Femur (tissue), 1 donor: ENCODE measurements at places on chromosomes 13 and 19.

GRCh38 chr19:43739439-43740235, 15.1 kb downstream of the SMG9 start:
- DNase-seq, result no peak

GRCh38 chr13:113653264-113654174, 4.5 kb downstream of the ATP4B start:
- DNase-seq, result peak; percentile 26

DNA sequence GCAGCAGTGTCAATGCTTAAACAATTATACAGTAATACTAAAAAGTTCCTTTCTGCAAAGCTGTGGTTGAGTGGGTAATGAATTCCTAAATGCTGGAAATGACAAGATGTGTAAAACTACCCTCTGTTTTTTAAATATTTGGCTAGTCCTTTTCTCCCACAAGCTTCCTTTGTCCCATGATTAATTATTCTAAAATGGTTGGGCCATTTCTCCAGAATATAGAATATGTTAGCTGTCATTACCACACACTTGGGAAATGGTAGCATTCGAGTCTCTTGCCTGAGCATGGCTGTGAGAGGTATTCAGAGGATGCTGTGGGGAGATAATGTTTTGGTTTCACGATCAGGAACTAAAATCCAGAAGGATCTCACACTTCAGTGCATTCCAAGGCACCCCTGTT, 1185.8 kb downstream of the UQCRFS1 start:
- no peak for DNase-seq

DNA sequence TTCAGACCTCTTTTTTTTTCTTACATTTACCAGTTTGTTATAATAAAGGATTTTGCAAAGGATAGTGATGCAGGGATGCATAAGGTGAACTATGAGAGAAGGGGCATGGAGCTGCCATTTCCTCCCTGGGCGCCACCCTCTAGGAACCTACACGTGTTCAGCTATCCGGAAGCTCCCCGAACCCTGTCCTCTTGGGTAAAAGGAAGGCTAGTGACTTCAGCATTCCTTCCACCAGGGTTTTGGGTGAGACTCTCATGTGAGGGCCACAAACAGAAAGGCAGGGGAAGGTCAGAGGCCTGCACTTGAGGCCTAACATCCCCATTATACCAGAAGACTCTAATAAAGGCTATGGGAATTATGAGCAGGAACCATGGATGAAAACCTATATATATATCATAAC, 57.3 kb downstream of the IFT88 start:
- DNase-seq, result no peak

- DNase-seq, result no peak
Measured at GRCh38 chr13:21691928-21692327, 21.1 kb downstream of the FGF9 start.

DNA sequence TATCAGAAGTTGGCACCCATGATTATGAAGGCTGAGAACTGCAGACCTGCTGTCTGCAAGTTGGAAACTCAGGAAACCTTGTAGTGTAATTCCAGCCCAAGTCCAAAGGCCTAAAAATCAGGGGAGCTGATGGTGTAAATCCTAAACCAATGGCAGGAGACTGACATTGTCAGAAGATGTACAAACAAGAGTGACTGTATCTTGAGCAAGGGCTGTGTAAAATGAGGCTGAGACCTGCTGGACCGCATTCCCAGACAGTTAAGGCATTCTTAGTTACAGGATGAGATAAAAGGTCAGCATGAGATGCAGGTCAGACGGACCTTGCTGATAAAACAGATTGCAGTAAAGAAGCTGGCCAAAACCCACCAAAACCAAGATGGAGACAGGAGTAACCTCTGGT, 147.7 kb downstream of the COG6 start:
- DNase-seq, result no peak

DNA sequence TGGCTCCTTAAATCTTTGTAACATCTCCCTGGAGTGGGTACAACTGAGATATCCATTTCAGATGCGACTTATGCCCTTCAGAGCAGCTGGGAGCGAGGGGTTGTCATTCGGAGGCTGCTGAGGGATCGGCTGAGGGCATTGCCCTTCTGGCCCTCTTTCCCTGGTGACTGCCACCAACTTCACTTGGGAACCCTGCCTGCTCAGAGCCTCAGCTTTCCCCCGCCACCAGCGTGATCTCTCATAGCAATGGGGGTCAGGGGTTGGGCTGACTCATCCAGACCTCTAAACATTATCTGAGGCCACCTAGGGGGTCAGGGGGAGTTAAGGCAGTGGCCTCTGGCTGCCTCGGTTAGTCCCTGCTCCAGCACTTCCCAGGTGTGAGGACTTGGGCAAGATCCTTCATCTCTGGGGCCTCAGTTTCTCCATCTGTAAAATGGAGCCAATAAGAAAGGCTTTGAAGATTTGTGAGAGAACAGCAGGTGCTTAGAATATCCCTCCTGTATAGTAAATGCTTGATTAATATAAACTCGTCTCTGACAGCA, 1.1 kb downstream of the PRX start:
- no peak for DNase-seq

DNA sequence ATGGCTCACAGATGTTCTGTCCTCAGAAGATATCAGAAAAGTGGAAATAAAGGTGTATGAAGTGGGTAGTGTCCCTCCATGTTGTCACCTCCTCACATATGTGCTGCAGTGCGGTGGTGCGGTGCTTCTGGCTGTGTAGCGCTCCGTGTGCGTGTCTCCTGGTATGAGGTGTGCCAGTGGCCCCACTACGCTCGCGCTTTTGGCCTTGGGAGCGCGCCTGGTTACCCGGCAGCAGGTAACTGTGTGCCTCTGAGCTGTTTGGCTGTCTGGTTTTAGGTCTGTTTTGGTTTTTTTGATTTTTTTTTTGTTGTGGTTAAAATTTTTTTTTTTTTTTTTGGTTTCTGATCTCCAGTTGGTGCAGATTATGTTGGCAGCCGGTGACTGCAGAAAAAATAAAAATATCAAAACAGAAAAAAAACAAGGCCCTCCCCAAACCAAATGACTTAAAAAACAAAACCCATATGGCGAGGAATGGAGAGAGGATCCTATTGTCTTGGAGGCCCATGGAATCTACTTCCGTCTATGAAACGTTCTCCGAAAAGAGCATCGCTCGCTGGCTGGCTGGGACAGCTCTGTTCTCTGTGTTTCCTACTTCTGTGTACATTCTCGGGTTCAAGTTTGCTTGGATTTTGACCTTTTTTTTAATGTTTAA, 7.9 kb downstream of the HNRNPL start:
- DNase-seq, result no peak
